GM23338 (cell line): ENCODE measurements at places on chromosomes 12 and 14. TPM values are rescaled to one million over a fixed set of nuclear protein-coding genes. Genes with fewer than 3 reads are reported as not detected.

- DNase-seq, result no peak
- no peaks in the 10 kb centered on the region for H3K36me3 ChIP-seq
- H3K4me1 ChIP-seq, result peaks cover 8% of the 10 kb centered on the region; the same call in 1 of the 2 replicates
- peaks cover 18% of the 10 kb centered on the region for H3K27me3 ChIP-seq
- H3K27ac ChIP-seq, result no peak overlapping the region
Observed at GRCh38 chr12:57935331-57935730, 6.0 kb upstream of the ATP23 start.

HNF1A gene
- not detected in 2 replicates for total RNA-seq

- H3K27ac ChIP-seq, result no peak overlapping the region
- no peaks in the 10 kb centered on the region for H3K36me3 ChIP-seq
- DNase-seq, result no peak
- H3K4me1 ChIP-seq, result no peaks in the 10 kb centered on the region
- H3K27me3 ChIP-seq, result no peaks in the 10 kb centered on the region
Observed at GRCh38 chr14:79630288-79630960, 580.9 kb downstream of the DIO2 start.

DNA sequence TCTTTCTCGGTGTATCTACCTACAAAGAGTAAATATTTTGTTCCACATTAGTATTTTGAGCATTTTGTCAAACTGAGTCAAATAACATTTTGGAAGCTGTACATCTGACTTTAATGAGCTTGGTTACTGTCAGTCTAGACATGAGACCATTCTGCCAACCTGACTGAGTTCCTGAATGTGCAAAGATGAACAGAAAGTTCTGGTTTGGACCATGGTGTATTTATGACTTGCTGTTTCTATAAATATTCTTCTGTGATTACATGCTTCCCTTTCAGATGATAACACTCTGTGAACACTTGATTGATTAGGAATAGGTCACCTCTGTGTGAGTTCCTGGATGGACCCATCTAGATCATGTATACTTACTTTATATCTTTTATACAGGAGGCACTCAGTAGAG lies 827.8 kb downstream of the VRK1 start:
- H3K27me3 ChIP-seq, result no peaks in the 10 kb centered on the region
- no peaks in the 10 kb centered on the region for H3K36me3 ChIP-seq
- DNase-seq, result no peak
- no peak overlapping the region for H3K4me3 ChIP-seq

DNA sequence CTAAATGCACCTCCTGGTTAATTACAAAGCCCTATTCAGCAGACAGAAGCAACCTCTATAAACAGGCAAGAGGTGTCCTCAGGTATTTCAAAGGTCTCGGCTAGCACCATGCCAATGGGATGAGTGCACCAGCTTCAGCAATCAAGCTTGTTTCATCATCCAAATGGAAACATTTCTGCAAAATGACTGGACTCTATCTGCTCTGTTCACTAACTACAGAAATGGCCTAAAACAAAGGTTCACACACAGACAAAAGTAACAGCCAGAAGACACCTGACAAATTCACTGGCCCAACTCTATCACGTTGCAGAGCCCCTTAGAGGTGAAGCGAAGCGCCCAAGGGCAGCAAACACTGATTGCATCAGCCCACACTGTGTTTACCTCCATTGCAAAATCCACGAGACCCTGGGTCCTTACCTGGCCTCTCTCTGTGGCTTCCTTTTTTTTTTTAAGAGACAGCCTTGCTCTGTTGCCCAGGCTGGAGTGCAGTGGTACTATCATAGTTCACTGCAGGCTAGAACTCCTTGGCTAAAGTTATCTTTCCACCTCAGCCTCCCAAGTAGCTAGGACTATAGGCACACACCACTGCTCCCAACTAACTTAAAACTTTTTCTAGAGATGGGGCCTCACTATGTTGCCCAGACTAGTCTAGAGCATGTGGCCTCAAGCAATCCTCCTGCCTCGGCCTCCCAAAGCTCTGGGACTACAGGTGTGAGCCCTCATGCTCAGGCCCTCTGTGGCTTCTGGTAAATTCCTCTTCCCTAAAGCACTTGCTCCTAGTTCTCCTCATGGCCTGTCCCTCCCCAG lies 8.5 kb upstream of the SYNE3 start:
- peaks cover 15% of the 10 kb centered on the region for H3K4me1 ChIP-seq
- no peak overlapping the region for H3K27ac ChIP-seq
- DNase-seq, result no peak
- no peak overlapping the region for H3K4me3 ChIP-seq
- H3K36me3 ChIP-seq, result no peaks in the 10 kb centered on the region

TCL1B gene
- total RNA-seq, result 5.5 and 6.1 TPM in 2 replicates

REP15 gene
- 0.38 and 0.66 TPM in 2 replicates for total RNA-seq

TMEM229B gene
- 1.6 and 2.4 TPM in 2 replicates for total RNA-seq

RAD9B gene
- total RNA-seq, result not detected in 2 replicates

NFE2 gene
- total RNA-seq, result 0.27 and 1.3 TPM in 2 replicates

GRCh38 chr12:24730489-24730896 lies 218.4 kb downstream of the BCAT1 start:
- H3K4me3 ChIP-seq, result no peak overlapping the region
- DNase-seq, result no peak
- H3K36me3 ChIP-seq, result no peaks in the 10 kb centered on the region
- no peaks in the 10 kb centered on the region for H3K27me3 ChIP-seq

KRT78 gene
- total RNA-seq, result not detected in 2 replicates

RASSF9 gene
- 0.35 and 0.39 TPM in 2 replicates for total RNA-seq

ALDH1L2 gene
- 3.9 and 9.1 TPM in 2 replicates for total RNA-seq

DNA sequence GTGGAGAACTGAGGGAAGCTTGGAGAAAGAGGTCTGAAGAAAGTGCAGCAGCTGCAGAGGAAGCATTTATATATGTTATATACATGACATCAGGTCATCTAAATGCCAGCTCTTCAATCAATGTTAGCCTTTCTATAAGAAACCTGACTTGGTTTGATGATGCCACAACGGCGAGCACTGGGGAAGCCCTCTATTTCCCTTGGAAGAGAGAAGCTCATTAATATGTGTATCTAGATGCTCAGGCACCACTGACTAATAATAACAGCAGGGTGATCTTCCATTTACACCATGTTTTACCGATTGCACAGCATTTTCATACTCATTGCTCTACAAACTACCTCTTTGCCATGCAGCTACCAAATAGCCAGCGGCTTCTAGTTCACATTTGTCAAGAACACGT lies 811 bp downstream of the ACYP1 start:
- no peak for DNase-seq
- H3K4me1 ChIP-seq, result peaks cover 9% of the 10 kb centered on the region; the same call in 1 of the 2 replicates
- no peak overlapping the region for H3K27ac ChIP-seq

DNA sequence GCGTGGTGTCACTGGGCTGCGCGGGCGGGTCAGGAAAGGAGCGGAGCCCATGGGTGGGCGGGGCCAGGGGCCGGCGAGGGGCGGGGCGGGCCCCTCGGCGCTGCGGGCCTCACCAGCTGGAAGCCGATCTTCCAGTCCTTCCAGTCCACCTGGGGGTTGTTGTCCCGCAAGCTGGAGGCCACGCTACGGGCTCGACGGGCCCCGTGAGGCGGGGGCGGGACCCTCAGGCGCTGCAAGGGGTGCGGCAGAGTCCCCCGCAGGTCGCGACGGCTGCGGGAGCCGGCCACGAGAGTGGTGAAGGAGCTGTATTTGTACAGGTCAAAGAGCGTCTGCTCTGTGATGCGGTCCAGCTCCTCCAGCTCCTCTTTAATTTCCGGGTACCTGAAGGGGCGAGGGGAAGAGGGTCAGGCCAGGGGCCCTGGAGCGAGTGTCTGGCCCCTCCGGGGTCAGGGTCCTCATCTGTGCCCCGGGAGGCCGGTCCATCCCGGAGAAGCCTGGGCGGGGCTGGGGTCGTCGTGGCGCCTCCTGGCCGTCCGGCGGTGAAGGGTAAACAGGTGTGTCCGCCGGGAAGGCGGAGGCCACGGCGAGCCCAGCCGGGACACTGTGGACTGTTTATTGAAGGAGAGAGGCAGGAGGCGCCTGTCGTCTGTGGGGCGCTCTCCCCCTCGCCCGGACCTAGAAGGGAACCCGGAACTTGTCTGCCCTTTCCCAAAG lies 11.9 kb downstream of the SCNN1A start:
- peak overlapping the region; percentile 39; the same call in 1 of the 2 replicates for H3K27ac ChIP-seq
- peaks cover 8% of the 10 kb centered on the region for H3K4me1 ChIP-seq
- H3K4me3 ChIP-seq, result peak overlapping the region; percentile 82
- no peaks in the 10 kb centered on the region for H3K27me3 ChIP-seq

- H3K4me3 ChIP-seq, result no peak overlapping the region
- H3K36me3 ChIP-seq, result no peaks in the 10 kb centered on the region
- no peak for DNase-seq
- peaks cover 6% of the 10 kb centered on the region; the same call in 1 of the 2 replicates for H3K4me1 ChIP-seq
- H3K27me3 ChIP-seq, result no peaks in the 10 kb centered on the region
Observed at GRCh38 chr14:51430079-51430478, 190.0 kb downstream of the TMX1 start.

- H3K4me3 ChIP-seq, result no peak overlapping the region
- H3K27me3 ChIP-seq, result no peaks in the 10 kb centered on the region
- H3K4me1 ChIP-seq, result no peaks in the 10 kb centered on the region
- DNase-seq, result no peak
Observed at GRCh38 chr12:89183985-89184435, 168.3 kb downstream of the DUSP6 start.
